Urinary bladder (tissue), 4 donors: ENCODE measurements at places on chromosomes 5 and 9. TPM values are rescaled to one million over a fixed set of nuclear protein-coding genes. Genes with fewer than 3 reads are reported as not detected.

DNA sequence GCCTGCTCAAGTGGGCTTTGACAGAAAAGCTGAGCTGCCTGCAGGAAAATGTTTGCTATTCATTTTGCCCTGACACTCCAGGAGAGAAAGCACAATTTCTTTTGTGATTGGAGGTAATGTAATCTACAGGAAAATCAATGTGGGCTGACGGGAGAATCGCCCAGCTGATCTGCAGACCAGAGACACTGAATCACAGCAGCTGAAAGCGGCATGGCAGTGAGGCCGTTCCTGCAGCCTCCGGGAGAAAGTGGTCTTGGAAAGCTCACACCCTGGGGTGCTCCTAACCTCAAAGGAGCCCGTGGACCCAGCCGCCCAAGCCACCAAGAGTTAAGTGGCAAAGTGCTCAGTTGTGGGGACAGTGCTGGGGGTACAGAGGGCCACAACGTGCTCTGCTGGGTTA is 593.6 kb downstream of the BNC2 start:
- no peak for DNase-seq

GRCh38 chr5:97909541-97909940 is 726.5 kb upstream of the RIOK2 start:
- DNase-seq = no peak

DNA sequence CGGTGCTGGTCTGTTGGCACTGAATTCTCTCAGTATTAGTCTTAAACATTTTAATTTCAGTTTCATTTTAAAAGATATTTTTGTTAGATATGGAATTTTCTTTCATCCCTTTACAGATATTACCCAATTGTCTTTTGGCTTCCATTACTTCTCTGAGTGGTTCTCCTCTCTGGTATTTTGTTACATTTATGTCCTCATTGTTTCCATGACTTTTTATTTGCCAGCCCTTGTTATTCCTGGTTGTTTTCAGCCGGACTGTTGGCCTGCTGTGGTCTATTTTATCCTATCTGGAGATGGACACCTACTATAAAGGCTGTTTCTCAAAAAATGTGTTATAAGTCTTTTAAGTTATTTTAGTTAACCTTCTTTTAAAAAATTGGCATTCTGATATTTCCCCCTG is 117.2 kb downstream of the ARHGEF28 start:
- no peak for DNase-seq

SPINK5 gene
- total RNA-seq = 0.21 TPM

ZNG1C gene
- 44.4 TPM for total RNA-seq

SLC23A1 gene
- not detected for total RNA-seq

DNA sequence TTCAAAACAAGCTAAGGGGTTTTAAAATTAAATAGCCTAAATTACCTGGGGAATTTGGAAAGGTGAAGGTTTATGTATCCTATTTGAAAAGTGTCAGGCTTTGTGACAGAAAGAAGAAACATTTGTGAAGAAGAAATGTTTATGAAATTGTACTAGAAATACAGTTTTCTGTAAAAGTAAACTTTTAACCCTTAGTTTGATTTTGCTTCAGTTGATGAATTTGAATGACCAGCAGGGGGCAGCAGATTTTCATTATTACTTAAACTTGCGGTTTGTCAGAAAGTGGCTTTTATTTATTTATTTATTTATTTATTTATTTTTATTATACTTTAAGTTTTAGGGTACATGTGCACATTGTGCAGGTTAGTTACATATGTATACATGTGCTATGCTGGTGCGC is 58.1 kb downstream of the NNT start:
- no peak for DNase-seq

- DNase-seq = no peak
These were observed 124.7 kb upstream of the NIPBL start for GRCh38 chr5:36751886-36752285.

MLANA gene
- not detected for total RNA-seq

- no peak for DNase-seq
These were observed 58.5 kb downstream of the CNTRL start for GRCh38 chr9:121133104-121133816.

FBP2 gene
- total RNA-seq = 2.2 TPM

- no peak for DNase-seq
These were observed 39.7 kb downstream of the RAPGEF6 start for GRCh38 chr5:131595088-131596033.

SREK1 gene
- total RNA-seq = 236 TPM

IL12B gene
- not detected for total RNA-seq

GRCh38 chr5:91938441-91938840 is 555.3 kb upstream of the ARRDC3 start:
- DNase-seq = no peak

DNA sequence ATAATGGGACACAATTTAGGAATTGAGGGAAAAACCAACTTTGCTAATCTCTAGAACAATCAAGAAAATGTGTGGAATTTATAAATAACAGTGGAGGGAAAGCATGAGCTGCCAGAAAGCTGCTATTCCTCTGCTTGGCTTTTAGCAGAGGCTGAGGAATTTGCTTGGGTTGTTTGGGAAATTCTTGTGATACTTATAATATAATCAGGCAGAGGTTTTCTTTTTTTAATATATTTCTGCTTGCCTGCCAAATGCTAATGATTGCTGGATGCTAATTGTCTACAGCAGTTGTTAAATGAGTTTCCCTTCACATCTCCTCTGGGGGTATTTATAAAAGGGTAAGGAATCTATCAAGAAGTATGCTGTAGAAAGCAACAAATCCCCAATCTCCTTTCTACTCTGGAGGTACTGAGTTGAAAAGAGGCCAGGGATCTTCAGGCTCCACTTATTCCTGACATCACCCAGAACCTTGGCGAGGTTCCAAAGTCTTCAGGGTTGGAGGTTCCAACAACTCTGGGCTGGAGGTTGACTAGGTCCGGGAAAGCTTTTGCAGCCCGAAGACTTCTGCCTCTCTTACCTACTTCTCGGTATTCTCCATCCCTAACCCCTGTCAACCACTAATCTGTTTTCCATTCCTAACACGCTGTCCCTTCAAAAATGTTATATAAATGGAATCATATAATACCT is 60.4 kb upstream of the TMED7 start:
- no peak for DNase-seq

PCDHGA11 gene
- total RNA-seq = 12.5 TPM

IFNA4 gene
- total RNA-seq = not detected

- no peak for DNase-seq
These were observed 135.2 kb downstream of the PCSK1 start for GRCh38 chr5:96297867-96298266.

DBH gene
- total RNA-seq = 0.79 TPM

GHR gene
- 34.6 TPM for total RNA-seq

GRCh38 chr5:145345511-145346287 is 489.4 kb downstream of the PRELID2 start:
- no peak for DNase-seq

- no peak for DNase-seq
These were observed 148.5 kb upstream of the RPS23 start for GRCh38 chr5:82426464-82427154.

- no peak for DNase-seq
These were observed 152.7 kb upstream of the DAB2 start for GRCh38 chr5:39577529-39577928.

DNA sequence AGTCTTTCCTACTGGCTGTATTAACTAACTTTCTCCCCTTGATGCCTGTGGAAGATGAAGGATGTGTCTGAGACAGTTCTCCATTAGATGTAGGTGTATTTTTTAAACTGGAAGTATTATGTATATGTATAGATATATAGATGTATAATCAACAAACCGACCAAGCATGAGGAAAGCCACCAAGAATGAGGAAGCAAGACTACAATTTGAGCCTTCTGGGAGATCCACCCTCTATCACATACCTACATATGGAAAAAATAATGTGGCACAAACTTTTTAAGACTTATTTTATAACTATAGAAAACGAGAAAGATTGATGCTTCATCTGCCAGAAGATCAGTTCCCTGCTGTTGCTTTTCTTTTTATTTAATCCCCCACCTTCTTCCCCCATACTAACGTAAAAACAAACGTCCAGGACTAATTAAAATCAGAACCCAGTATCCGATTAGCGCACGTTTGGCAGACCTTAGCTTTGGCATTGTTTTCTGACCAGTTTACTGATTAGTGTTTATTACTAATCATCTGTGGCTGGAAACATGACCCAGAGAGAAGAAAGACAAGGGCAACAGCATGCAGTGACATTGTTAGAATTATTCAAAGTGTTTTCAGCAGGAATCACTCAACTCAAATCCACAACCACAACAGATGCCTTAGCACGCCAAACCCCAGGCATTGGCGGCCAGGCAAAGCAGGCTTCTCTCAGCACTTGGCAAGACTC is 490.2 kb downstream of the EBF1 start:
- DNase-seq = no peak
